ENCODE measurements at places on chromosomes 1 and 21.

GRCh38 chr21:33313611-33314010 is 11.2 kb upstream of the IFNAR1 start:
- no peak for DNase-seq

- DNase-seq: no peak
Observed at GRCh38 chr21:34228792-34229191, 135.0 kb upstream of the KCNE2 start.

- DNase-seq: no peak
Observed at GRCh38 chr1:185360714-185361113, 43.7 kb upstream of the IVNS1ABP start.

DNA sequence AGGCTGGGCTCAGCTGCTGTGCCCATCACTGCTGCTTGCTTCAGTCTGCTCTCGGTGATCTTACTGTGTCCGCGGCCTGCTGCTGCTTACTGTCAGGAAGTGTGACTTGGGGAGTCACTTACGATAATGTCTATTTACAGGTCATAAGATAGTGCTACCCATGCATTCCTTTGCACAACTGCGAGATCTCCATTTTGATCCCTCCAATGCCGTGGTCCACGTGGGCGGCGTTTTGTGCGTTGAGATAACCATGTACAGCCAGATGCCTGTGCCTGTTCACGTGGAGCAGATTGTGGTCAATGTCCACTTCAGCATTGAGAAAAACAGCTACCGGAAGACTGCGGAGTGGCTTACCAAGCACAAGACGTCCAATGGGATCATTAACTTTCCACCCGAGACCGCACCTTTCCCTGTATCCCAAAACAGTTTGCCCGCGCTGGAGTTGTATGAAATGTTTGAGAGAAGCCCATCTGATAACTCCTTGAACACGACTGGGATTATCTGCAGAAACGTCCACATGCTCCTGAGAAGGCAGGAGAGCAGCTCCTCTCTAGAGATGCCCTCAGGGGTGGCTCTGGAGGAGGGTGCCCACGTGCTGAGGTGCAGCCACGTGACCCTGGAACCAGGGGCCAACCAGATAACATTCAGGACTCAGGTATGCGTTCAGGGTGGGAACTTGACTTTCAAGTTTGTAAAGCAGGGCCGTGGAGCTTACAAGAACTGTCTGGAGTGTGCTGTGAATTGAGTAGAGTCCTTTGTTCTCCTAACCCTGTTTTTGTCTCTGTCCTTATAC is 24.4 kb upstream of the PWP2 start:
- no peak for DNase-seq

DNA sequence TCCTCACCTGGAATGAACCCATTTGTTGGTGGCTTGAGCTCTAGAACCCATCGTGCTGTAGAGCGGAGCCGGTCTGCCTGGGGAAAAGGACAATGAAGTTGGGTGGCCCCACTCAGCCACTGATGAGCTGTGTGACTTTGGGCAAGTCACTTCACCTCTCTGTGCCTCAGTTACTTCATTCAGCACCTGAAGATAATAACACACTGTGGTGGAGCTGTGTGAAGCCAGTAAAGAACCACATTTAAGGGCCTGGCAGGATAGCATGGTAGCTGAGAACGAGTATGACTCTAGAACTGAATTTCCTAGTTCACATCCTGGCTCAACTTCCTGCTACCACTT is 37.1 kb downstream of the EPHB2 start:
- DNase-seq: no peak

DNA sequence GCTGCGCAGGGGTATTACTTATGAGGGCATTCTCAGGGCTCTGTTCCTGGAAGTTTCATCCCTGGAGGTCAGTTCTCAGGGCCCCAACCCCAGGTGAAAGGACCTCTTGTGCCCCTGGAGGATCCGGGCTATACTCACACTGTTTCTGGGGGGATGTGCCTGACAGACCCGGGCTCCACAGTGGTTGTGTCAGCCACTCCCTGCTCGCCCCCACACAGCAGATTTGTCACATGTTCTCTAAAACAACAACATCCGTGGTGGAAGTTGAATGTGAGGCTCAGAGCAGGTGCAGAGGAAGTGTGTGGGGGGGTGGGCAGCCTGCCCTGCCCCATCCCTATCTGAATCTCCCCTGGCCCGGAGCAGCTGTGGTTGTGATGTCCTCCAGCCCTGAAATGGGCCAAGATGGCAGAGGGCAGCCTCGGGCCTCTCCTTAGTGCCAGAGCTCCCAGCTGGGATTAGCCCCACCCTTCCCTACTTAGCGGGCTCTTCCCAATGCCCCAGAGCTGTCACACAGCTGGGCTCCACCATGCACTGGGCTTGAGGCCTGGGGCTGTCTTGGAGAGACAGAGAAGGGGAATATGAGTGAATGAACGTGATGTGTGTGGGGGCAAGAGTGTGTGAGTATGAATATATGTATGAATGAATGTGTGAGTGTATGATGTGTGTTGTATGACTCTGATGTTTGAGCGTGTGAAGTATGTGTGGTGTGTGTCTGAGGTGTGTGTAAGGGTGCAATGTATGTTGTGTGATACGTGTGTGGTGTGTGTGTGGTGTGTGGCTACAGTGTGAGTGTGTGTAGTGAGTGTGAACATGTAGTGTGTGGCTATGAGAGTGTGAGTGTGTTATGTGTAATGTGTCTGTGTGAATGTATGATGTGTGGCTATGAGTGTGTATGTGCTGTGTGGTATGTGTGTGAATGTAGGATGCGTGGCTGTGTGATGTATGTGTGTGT is 1.5 kb upstream of the FCMR start:
- DNase-seq: peak; percentile 52

- DNase-seq: no peak
Observed at GRCh38 chr1:9066945-9067807, 2.3 kb downstream of the SLC2A5 start.

GRCh38 chr1:181166377-181167196 is 78.1 kb downstream of the IER5 start:
- DNase-seq: peak; percentile 28

GRCh38 chr1:55559842-55560241 is 344.7 kb upstream of the USP24 start:
- DNase-seq: no peak

DNA sequence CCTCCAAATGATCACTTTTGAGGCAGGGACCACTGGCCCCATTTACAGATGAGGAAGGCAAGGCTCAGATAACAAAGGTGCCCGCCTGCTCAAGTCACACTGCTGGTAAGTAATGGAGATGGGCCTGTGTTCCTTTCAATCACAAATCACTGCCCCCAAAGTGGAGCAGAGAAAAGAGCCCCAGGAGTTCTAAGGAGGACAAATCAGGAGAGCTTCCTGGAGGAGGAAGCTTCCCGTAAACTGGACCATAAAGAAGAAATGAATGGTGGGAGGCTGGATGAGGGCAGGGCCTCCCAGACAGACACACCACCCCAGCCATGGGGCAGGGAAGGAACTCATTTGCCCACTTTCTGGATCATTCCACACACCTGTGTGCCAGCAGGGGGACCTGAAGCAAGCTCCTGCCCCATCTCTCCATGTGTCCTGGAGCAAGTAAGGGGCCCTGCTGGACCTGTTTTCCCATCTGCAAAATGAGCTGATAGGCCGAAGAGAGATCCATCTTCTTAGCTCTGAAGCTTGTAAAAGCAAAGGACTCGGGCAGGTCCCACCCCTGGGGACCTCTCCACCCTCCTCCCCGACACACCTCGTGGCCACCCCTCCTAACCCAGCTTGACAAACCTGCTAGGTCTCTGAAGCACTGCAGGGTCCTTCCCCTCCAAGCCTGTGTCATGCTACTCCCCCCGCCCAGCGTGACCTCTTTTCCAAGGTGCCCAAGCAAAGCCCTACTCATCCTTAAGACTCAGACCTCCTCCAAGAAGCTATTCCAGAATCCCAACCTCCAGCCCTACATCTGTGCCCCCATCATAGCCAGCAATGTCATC is 5.5 kb downstream of the LAPTM5 start:
- no peak for DNase-seq

- DNase-seq: peak; percentile 2
Observed at GRCh38 chr21:17612023-17612564, 607 bp downstream of the BTG3 start.

DNA sequence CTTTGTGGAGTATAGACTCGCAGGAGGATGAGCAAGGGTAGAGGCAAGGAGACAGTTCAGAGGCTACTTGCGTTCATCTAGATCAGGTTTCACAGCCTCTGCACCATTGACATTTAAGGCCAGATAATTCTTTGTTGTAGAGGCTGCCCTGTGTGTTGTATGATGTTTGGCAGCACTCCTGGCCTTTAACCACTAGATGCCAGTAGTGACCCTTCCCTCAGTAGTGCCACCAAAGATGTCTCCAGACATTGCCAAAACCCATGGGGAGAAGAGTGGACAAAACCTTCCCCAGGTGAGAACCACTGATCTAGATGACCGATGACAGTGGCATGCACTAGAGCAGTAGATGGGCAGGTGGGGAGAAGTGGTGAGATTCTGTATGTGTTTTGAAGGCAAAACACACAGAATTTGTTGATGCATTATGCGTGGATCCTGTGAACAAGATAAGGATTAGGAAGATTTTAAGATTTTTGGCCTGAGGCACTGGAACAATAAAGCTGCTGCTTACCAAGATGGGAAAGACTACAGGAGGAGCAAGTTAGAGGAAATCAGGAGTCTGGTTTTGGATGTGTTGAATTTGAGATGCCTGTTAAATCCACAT is 9.9 kb upstream of the COG2 start:
- no peak for DNase-seq
